KBM-7 (cell line): ENCODE measurements at places on chromosomes 2 and 18.

DNA sequence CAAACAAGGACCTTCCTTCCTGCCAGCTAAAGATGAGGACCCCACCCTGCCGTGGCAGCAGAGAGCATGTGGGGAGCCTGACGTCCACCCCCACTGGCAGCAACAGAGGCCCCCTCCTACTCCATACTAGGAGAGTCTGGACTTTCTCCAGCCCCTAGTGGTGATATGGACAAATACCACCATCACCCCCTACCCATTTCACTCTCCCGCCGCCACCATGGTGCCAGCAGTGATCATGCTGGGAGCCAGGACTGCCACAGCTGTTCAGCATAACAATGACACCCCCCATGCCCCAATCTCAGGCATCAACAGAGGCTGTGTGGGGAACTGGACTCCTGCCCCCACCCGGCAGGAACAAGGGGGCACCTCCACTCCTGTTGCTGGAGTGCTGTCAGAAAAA, 42.7 kb upstream of the ATP9B start:
- DNase-seq = no peak

- DNase-seq = no peak
Observed at GRCh38 chr2:96088340-96089335, 27.7 kb downstream of the ADRA2B start.

DNA sequence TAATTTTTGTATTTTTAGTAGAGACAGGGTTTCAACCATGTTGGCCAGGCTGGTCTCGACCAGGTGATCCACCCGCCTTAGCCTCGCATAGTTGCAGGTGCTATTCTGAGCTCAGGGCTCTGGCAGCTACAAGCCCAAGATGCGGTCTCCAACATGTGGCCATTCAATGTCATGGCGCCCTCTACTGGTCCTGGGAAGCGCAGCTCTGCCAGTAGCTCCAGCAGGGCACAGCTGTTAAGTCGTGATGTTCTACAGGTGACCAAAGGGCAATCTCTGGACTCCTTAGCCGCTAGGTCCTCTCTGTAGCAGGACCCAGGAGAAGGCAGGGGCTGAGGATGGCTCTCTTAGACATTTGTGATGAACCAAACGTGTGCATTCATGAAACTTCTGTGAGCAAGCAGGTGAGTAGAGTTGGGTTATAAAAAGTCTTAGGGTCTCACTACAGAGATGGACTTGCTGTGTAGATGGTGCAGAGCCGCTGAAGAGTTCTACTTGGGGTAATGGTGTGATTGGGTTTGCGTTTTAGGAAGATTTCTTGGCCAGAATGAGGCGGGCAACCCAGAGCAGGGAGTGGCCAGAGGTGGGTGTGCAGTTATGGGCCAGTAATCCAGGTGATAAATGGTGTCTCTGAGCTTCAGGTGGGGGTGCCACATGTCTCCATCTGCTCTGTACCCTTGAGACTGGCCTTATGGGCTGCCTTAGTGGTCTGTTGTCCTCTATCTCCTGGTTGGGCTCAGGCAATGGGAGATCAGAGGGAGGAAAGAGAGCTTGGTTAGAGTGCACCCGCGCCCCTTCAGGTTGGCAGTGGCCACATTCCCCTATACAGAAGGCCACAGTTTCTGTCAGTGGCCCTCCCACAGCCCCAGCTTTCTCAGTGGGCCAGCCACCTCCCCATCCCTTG, 31.0 kb downstream of the IL37 start:
- peak; percentile 74 for DNase-seq

GRCh38 chr2:207088839-207089238, 76.9 kb downstream of the KLF7 start:
- DNase-seq = no peak

DNA sequence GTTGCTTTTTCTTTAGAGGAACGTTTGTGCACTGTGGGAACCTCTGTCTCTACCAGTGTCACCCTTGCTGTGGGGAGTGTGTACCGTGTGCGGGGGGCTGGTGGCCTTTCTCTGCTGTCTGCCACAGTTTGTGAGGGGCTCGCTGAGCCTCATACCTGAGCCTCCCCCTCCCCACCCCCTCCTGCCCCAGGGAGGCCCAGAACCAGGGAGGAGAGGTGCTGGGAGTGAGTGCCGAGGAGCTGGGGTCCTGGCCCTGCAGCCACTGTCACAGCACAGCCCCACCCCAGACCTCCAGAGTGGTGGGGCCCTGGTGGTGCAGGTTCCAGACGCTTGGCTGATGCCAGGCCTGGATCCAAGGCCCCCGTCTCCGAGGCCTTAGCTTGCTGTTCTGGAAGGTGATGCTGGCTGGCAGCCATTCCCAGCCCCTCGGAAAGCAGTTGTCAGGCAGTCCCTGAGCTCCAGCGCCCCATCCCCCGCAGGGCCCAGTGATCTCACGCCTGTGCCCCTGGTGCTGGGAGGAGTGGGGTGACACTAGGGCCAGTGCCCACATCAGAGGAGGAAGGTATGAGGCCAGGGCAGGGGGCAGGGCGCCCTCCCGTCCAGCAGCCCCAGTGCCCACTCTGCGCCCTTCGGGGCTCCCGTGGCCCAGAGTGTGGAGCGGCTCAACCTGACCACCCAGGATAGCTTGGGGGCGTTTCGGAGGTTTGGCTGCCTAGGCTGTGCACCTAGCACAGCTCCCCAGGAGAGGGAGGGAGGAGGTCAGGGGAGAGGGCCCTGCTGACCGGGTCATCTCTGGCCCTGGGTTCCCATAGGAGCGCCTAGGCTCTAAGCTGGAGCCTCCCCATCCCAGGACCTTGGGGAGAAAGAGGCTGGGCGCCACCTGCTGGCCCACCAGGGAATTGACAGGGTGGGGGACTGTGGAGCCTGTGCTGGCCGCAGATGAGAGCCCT, 53.0 kb upstream of the ALPP start:
- DNase-seq = peak; percentile 38

DNA sequence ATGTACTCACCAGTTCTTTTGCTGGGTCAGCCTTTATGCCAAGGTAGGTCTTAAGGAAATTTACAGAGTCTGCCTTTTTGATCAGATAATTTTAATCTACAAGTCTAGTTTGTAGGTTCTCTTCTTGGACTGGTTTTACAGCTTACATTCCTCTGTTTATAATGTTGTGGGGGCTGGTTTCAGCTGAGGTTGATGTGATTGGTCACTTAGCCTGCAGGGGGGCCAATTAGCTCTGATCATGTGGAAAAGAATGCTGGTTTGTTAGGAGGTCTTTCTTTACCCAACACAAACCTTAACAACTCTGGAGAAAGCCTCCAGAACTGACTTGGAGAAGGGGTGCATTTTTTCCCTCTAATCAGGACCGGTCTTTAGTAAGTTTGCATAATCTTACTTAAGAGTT, at the start of gene KCNJ13:
Gene KCNJ13, minus strand, starts transcription at position 131 of the 400 bp plus-strand sequence. CDS start 5,203 bp downstream, outside the sequence.
- no peak for DNase-seq

DNA sequence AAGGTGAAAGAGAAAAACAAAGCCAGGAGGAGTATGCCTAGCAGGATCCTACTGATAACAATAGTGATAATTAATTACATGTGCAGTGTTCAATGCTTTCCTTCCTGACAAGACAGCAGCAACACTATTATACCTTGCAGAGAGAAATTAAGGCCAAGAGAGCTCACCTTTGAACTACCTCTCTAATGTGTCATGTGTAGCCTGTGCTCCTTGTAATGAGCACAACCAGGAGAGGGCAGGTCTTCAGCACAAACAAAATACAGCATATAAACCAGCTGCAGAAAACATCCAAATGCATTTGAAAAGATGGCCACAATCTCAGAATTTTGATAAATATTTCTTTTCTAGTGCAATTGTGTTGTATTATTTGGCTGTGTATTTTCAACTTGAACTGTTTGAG, 1425.7 kb downstream of the DSC3 start:
- no peak for DNase-seq

DNA sequence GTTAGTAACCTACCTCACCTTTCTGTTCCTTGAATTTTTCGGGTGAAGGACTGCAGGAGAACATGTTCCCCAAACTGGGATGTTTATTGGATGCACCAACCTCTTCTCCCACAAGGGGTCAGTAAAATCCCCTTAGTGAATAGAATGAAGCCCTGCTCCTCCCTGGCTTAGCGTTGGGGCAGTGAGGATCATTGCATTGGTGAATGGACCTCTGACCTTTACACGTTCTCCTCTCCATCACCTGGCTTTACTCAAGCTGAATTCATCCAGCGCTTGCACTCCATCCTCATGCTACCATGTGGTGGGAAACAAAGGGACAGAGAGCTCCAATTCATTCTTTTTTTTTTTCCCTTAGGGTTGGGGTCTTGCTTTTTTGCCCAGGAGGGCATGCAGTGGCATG, 157.2 kb downstream of the MIB1 start:
- peak; percentile 63 for DNase-seq

GRCh38 chr2:214560618-214561190, 149.8 kb downstream of the VWC2L start:
- DNase-seq = no peak

GRCh38 chr2:114735126-114735525, 292.7 kb downstream of the DPP10 start:
- no peak for DNase-seq

GRCh38 chr2:28400921-28401320, 8.3 kb downstream of the FOSL2 start:
- no peak for DNase-seq

DNA sequence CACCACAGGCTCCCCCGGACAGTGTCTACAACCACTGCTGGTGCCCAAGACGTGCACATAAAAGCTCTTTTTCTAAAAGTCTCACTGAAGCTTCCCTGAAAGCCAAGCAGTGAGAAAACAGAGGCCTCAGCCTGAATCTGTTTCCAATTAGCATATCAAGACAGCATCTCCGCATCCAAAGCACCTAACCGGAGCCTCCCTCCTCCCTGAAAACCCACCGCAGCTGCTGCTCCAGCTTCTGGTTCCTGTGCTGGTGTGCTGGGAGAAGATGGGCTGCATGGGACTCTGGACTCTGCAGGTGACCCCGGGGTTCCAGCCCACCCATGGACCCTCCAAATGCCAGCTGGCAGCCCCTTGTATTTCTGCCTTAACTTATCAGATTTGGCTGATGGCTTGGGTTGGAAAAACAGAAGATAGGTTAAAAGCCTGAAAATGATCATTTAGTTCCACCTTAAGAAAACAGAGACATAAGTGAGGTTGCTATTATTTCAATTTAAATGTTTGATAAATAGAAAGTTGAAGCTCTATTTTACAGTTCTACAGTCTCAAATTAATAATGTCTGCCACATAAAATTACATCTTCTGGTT, 103.3 kb downstream of the TMEM18 start:
- no peak for DNase-seq

- DNase-seq = no peak
Observed at GRCh38 chr2:48183991-48184390, 277.7 kb upstream of the FBXO11 start.

GRCh38 chr2:105518897-105519296, 120.0 kb upstream of the FHL2 start:
- DNase-seq = no peak

DNA sequence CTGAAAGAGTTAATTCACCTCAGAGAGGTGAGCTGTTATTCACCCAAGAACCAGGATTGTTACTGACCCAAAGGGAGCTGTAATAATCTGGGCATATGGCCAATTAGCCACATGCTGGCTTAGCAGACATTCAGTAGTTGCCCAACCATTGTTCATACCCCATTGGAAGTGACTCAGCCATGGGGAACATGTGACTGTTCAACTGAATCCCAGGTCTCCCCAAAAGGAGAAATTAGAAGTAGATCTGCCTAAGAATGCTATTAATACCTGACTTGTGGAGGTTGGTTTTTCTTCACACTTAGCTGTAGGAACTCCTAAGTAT, 272.6 kb upstream of the UBE2E3 start:
- no peak for DNase-seq
